ENCODE measurements at places on chromosomes 3 and 15.

DNA sequence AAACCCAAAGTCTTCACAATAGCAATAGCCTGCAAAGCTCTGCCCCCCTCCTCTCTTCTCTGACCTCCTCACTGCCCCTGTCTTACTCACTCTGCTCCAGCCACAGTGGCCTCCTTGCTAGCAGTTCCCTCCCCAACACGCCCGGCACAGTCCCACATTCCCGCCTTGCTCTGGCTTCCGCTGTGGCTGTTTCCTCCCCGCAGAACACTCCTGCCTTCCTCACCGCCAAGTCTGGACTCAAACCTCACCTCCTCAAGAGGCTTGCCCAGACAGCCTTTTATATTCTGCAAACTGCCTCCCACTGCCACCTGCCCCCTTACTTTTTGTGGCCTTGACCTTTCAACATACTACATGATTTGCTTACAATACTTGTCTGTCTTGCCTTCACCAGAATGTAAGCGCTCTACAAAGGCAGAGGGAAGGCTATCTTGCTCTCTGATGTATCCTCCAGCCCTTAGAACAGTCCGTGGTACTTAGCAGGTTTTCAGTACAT, 406 bp upstream of the MPI start:
- H3K4me1 ChIP-seq = peaks cover 34% of the 10 kb centered on the region
- peak overlapping the region; percentile 82 for H3K27ac ChIP-seq
- H3K36me3 ChIP-seq = no peaks in the 10 kb centered on the region
- H3K4me3 ChIP-seq = peak overlapping the region; percentile 84
- no peaks in the 10 kb centered on the region for H3K27me3 ChIP-seq

GRCh38 chr15:93088981-93089726, at the start of gene RGMA:
RGMA (minus strand) TSS chr15:93089211; CDS start chr15:93088932, 279 bp downstream.
- H3K4me3 ChIP-seq = peak within 1 kb of the TSS; percentile 34
- H3K27me3 ChIP-seq = peaks cover 78% of the 10 kb centered on the region
- DNase-seq = no peak
- peak within 1 kb of the TSS; percentile 85 for H3K27ac ChIP-seq
- peaks cover 10% of the 10 kb centered on the region for H3K4me1 ChIP-seq

DNA sequence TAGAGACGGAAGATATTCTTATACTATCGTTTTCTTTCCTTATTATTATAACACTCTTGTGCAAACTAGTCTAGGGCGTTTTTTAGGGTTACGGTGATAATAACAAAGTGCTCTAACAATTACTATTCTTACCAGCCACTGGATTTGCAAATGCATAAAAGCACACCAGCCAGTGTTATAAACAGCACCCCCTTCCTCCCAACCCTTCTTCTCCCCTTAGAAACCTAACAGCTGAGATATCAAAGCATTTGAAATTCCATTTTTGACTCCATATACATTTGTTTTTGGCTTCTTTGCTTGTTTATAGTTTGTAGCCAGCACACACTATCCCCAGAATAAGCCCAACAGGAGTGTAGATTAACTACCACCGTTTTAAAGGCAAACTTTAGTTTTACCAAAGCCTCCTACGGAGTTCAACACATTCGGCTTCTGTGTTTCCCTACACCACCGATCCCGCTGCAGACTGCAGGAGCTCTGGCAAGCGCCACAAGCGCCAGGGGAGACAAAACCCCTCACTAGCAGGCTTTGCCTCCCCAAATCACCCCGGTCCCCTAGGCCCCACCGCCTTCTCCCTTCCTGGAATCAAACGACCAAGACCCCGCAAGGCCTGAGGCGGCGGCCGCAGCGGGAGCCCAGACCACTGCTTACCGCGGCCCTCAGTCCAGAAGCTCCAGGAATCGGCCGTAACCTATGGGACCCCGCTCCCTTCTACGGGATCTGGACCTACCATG, 461 bp downstream of the COPB2 start:
- no peaks in the 10 kb centered on the region for H3K27me3 ChIP-seq
- H3K4me3 ChIP-seq = peak overlapping the region; percentile 85
- DNase-seq = no peak
- H3K27ac ChIP-seq = peak overlapping the region; percentile 93
- H3K36me3 ChIP-seq = no peaks in the 10 kb centered on the region
- H3K4me1 ChIP-seq = peaks cover 25% of the 10 kb centered on the region

GRCh38 chr3:184540777-184541681, 20.6 kb upstream of the EPHB3 start:
- H3K36me3 ChIP-seq = no peaks in the 10 kb centered on the region
- no peak overlapping the region for H3K27ac ChIP-seq
- peak; percentile 87 for DNase-seq
- H3K4me3 ChIP-seq = no peak overlapping the region
- H3K27me3 ChIP-seq = peaks cover 53% of the 10 kb centered on the region
- no peaks in the 10 kb centered on the region for H3K4me1 ChIP-seq

GRCh38 chr3:97822359-97822775, 556 bp downstream of the CRYBG3 start:
- no peaks in the 10 kb centered on the region for H3K4me1 ChIP-seq
- DNase-seq = peak; percentile 50
- peak overlapping the region; percentile 93 for H3K27ac ChIP-seq
- peaks cover 5% of the 10 kb centered on the region for H3K27me3 ChIP-seq

GRCh38 chr3:171813897-171814460, 3.7 kb upstream of the PLD1 start:
- no peaks in the 10 kb centered on the region for H3K36me3 ChIP-seq
- peak overlapping the region; percentile 19 for H3K27ac ChIP-seq
- DNase-seq = no peak
- H3K4me1 ChIP-seq = peaks cover 7% of the 10 kb centered on the region

DNA sequence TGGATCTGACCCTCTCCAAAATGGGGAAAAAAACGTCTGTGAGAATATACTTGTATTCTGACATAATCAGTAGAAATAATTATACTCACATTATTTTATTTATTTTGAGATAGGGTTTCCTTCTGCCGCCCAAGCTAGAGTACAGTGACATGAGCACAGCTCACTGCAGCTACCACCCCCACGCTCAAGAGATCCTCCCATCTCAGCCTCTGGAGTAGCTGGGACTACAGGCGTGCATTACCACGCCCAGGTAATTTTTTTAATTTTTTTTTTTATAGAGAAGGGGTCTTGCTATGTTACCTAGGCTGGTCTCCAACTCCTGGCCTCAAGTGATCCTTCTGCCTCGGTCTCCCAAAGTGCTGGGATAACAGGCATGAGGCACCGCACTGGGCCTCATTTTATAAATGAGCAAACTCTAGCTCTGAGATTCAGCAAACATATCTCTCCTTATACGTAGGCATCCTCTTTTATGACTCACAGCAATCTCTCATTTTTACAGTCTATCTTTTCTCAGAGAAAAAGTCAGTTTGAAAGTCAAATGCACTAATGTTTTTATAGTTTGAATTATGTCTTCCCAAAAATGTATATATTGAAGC, 989 bp upstream of the VGLL3 start:
- no peak overlapping the region for H3K4me3 ChIP-seq
- H3K4me1 ChIP-seq = peaks cover 3% of the 10 kb centered on the region
- peaks cover 37% of the 10 kb centered on the region for H3K27me3 ChIP-seq
- H3K27ac ChIP-seq = peak overlapping the region; percentile 79
- H3K36me3 ChIP-seq = no peaks in the 10 kb centered on the region
- DNase-seq = no peak

DNA sequence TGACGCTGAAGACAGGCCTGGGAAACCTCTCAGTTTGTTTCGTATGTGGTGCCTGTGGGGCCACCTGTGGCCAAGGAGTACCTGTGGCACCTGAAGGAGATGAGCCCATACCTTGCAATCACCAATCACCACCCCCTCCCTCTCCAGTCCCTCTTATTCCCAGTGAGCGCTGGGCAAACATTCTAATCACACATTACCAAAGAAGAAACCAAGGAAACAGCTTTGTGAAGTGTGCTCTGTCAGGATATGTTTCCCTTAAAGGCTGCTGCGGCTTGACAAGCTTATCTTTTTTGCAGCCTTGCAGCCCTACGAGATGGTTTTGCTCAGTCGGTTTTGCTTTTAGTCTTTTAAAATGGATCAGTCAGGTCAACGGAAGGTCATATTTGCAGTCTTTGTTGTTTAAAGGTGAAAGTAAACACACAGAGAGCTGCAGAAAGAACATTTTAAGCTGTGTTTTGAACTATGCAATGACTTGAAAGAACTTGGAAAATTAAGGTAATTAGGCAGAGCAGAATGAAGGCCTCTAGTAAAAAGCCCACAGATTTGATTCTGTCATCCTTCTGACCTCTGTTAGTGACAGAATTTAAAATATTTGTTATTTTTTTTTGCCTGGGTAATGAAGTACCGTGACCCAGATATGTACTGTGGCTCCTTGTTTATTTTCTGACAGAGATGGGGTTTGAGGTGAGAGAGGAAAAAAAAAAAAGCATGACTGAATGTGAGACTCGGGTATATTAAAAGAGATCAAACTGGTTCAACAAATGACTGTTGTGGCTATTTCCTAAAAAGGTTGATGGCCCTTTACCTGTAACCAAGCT, 461.4 kb downstream of the NSUN3 start:
- no peak overlapping the region for H3K27ac ChIP-seq
- no peaks in the 10 kb centered on the region for H3K4me1 ChIP-seq
- no peak overlapping the region for H3K4me3 ChIP-seq
- no peaks in the 10 kb centered on the region for H3K27me3 ChIP-seq
- H3K36me3 ChIP-seq = no peaks in the 10 kb centered on the region

DNA sequence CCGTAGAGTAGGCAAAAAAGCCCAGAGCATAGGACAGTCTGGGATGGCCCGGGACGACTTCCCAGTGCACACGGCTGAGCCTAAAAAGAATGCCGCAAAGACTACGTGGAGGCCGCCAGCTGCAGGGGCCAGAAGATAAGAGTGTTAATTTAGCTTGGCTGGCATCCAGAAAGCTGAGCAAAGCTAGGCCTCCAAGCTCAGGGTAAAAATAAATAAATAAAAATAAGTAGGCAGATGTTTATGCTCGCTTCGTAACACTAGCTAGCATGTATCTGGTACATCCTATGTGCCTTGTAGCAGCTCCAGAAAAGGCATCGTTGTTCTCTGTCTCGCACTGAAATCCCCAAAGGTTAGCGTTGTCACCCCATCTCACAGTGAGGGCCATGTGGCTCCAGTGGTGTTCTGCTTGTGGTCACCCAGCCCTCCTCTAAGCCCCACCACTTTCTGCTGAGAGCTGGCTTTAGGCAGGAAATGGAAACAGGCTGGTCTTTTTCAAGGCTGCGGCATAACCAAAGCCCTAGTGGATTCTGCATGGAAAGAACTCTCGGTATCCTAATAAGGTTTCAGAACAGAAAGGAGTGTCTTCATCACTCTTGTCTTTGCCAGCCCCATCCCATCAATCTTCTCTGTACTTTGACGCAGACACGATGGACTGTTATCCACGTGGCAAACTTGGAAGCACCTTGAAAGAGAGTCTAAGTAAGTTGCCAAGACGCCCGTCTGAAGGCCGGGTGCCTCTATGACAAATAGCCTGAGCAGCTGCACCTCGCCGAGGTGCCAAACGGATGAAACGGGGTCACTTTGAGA, 58.1 kb upstream of the MEF2A start:
- H3K4me3 ChIP-seq = no peak overlapping the region
- no peak for DNase-seq
- H3K36me3 ChIP-seq = no peaks in the 10 kb centered on the region
- peaks cover 20% of the 10 kb centered on the region for H3K4me1 ChIP-seq

DNA sequence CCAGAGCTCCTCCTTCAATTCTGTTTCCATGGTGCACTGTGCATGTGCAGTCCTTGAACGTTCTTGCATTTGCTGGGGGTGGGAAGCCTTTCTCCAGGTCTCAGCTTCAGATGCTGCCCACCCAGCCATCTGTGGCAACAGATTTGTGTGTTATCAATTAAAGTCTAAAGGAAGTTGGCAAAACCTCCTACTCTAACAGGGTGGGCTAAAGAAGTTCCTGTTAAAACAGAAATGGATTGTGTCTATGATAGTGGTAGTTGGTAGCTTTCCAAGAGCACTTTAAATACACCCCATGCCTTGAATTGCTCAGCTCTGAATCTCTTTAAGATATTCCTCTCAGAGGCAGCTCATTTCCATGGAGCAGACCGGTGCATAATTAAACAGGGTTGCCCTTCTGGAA, 488.0 kb upstream of the SUCLG2 start:
- no peaks in the 10 kb centered on the region for H3K27me3 ChIP-seq
- no peak for DNase-seq
- no peaks in the 10 kb centered on the region for H3K36me3 ChIP-seq

- H3K27me3 ChIP-seq = no peaks in the 10 kb centered on the region
- H3K4me3 ChIP-seq = no peak overlapping the region
- no peaks in the 10 kb centered on the region for H3K36me3 ChIP-seq
- H3K27ac ChIP-seq = no peak overlapping the region
- DNase-seq = no peak
Observed at GRCh38 chr3:134279466-134279865, 28.8 kb upstream of the RYK start.

GRCh38 chr15:63347074-63347857, 34.4 kb downstream of the CA12 start:
- H3K27ac ChIP-seq = no peak overlapping the region
- DNase-seq = no peak
- no peaks in the 10 kb centered on the region for H3K27me3 ChIP-seq
- H3K4me1 ChIP-seq = no peaks in the 10 kb centered on the region

- no peak for DNase-seq
- H3K36me3 ChIP-seq = no peaks in the 10 kb centered on the region
- H3K27ac ChIP-seq = no peak overlapping the region
- H3K4me3 ChIP-seq = no peak overlapping the region
Observed at GRCh38 chr3:144141496-144141895, 169.9 kb downstream of the DIPK2A start.

DNA sequence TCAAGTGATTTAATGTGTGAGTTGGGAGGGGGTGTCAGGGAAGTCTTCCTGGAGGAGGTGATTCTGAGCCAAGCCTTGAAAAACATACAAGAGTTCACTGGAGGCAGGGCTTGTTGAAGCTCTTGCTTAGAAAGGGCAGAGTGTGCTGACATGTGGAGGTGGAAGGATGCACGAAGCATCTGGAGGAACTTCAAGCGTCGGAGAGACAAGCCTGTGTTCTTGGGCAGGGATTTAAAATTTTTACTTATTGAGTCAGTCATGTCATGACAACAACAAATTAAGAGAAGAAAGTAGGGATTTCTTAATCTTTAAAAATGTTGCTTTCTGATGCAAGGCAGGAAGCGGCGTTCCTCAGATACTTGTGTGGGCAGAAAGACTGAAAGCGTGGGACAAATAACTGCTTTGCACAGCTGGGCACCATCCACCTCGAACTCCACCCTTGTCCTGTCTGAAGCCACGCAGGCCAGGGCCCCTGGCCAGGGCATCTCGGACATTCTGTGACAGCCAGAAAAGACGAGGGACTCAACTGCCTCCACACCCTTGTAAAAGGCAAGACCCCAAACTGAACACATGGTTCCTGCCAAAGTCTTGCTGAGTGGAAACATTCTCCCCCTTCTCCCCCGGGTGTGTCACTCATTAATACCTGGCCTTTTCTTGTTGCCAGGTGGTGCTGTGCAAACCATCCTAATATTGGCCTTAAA, 6.9 kb upstream of the IL16 start:
- no peak overlapping the region for H3K4me3 ChIP-seq
- H3K36me3 ChIP-seq = no peaks in the 10 kb centered on the region
- peak; percentile 14 for DNase-seq
- H3K27me3 ChIP-seq = no peaks in the 10 kb centered on the region
- H3K4me1 ChIP-seq = no peaks in the 10 kb centered on the region

- no peaks in the 10 kb centered on the region for H3K27me3 ChIP-seq
- H3K36me3 ChIP-seq = no peaks in the 10 kb centered on the region
- H3K27ac ChIP-seq = no peak within 1 kb of the TSS
- no peak within 1 kb of the TSS for H3K4me3 ChIP-seq
- no peaks in the 10 kb centered on the region for H3K4me1 ChIP-seq
Observed at GRCh38 chr3:151733613-151734012, at the start of gene AADACL2. AADACL2 (plus strand) TSS chr3:151733927; CDS start chr3:151734036, 109 bp downstream.

Measured in transverse colon (tissue), 4 donors.